HT-29 (cell line): ENCODE measurements at places on chromosomes 6 and 20.
A peak's percentile ranks its signal among the peaks of the same experiment; 100 is the strongest.

DNA sequence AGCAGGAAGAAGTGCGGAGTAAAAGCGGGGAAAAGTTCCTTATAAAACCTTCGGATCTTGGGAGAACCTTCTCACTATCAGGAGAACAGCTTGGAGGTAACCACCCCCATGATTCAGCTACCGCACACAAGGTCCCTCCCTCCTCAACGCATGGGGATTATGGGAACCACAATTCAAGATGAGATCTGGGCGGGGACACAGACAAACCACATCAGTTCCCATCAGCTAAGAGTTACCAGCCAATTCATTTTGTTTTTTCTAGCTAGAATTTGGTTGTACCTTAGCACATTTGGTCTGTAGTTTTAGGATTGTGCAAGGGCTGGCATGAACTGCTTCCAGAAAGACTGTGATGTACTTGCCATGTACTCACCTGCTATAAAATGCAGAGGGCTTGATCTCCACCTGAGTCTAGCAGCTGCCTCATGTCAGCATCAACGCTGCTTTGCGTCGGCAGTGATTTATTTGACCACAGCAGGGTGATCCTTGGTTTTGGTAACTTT is 94.7 kb upstream of the SLC2A12 start:
- DNase-seq: no peak

- DNase-seq: no peak
Measured at GRCh38 chr6:100339574-100340255, 125.0 kb downstream of the SIM1 start.

DNA sequence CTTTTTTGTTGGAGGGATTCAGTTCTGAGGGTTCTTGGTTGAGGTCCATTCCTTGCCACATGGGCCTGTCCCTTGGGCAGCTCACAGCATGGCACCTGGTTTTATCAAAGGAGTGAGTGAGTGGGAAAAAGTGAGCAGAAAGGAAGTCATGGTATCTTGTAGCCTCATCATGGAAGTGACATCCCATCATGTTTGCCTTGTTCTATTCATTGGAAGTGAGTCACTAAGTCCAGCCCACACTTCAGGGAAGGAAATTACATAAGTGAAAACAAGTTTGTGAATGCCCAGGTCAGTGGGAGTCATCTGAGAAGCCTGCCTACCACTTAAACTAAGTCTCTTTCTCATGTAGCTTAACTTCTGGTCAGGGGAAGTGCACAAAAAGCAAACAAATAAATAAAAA is 32.8 kb upstream of the ZNFX1 start:
- no peak for DNase-seq

DNA sequence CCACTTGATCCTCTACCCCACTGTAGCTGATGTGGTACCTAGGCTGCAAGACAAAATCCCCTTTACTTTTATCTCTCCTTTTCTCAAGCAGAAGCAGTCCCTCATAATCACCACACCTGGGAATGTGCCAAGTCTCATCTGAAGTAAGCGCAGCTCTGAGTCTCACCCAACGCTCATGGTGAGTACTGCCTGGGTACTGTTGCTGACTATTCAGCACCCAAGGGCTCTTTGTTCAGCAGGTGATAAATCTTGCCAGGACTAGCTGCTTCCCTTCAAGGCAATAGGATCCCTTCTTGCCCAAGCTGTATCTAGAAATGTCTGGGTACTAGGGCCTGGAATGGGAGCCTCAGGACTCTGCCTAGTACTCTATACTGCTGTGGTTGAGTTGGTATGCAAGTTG is 70.9 kb downstream of the GCLC start:
- DNase-seq: no peak

DNA sequence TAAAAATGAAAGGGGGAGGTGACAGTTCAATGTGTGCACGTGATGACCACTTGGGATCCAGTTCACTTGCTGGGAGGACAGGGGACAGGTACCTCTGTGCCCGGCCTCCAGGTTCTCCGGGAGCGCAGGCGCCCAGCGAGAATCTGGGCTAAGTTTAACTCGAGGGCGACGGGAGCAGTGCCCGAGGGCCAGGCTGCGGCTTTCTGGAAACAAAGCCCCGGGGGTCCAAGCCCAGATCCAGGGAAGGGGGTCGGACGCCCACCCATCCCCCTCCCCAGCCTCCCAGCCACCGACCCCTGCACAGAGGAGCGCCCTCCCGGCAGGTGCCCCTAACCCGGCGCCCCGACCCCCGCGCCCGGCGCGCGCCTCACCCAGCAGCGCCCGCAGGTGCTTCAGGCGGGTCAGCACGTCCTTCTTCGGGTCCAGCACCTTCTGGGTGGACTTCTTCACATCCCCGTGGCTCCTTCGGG is 405 bp downstream of the RALGAPA2 start:
- peak; percentile 22 for DNase-seq

DNA sequence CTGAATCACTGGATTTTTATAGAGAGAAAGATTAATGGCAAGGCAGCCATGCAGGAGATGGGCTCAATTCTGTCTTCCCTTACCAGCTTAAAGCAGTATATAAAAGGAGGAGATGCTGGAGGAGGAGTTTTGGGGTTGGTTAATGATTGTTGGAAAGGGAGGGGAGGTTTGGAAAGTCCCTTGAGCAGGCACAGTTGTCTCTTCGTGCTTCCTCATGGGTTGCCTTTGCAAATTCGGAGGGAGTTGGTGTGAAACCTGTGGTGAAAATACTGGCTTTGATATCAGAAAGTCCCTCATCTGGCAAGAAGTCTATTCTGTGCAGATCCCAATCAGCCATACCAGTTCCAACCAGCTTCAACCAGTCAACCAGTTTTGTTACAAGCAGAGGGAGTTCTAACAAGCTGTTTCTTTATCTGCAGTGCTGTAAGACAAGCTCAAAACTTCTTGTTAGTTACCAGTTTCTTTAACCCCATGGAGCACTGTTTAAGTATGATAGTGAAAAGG is 107.0 kb downstream of the HIVEP1 start:
- peak; percentile 22 for DNase-seq

DNA sequence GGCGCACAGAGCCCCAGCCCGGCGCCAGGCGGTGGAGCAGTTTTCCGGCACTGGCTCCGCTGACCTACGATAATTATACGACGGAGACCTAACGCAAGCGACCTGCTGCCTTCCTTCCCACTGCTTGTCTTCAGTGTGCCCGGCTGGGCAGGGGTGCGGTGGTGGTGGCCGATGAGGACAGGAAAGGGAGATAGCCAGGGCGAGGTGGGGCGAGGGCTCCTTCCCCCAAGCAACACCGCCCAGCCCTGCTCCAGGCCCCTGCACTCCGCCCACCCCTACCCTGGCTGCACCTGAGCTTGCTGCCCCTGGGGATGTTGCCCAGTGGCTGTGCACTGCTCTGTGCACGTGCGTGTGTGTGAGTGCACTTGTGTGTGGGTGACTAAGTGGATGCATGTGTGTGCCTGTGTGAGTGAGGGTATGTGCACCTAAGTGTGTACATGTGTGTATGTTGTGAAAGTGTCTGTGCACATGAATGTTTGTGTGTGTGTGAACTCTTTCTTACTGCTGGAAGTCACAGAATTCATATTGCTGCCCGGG is 42.6 kb upstream of the IRF4 start:
- no peak for DNase-seq

DNA sequence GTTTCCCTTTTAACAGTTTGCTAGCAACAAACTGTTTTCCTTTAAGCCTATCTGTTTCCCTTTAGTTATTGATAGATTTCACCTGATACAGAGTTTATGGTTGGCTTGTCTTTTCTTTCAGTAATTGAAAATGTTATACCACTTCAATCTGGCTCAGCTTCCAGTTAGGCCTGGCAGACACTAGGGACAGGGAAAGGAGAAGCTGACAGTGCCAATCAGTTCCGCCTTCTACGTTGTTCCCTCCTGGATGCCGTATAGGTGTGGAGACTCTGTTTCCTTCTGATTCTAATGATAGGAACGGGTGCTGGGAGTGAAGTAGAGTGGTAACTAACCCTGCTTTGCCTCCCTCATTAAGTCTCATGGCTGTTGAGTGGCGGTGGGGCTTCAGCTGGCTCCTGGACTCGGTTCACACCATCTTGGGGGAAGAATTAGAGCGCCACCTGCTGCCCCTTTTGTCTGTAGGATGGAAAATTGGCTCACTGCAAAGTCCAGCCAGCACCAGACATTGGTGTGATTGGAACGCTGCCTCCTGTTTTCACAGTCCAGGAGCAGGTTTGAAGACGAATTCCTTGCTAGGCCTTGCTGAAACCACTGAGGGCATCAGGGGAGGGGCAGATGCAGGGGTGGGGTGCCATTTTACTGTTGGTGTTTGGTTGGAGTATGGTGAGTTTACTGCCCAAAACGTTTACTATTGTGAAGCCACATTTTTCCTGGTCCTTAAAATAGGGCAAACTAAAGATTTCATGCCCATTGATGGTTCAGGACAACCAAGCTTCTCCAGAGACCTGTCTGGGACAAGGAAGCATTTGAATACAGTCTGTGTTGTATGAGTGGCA is 1729.5 kb downstream of the GRIK2 start:
- peak; percentile 66 for DNase-seq
